ENCODE measurements at places on chromosomes 1 and 21.

GRCh38 chr1:22641906-22642636 is 1.4 kb upstream of the C1QC start:
- peak; percentile 44 for DNase-seq

DNA sequence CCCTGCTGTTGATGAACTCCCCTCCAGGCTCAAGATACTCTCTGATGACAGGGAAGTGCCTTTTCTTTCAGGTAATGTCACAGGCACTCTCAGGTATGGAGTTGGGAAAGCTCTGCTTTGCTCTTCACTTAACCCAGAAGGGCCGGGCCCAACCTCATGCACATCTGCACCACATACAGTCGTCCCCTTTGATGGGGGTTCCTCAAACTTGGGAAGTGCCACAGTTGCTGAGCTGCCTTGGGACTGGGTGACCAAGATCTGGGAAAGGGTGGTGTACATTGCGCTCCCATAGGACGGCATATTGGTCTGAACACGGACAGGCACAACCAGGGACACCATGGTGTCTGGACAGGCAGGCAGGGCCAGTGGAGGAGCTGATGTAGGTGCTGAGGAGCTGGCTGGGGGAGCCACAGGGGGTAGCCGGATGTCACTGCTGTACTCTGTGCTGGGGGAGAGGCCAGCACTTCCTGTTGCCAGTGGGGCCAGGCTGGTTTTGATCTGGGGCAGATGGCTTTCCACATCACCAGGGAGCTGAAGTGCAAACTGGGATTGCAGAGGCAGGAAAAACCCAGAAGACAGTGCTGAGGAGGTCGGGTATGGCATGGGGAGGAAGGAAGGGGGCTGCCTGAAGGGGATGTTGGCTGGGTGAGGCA is 96.2 kb upstream of the EDN2 start:
- no peak for DNase-seq

DNA sequence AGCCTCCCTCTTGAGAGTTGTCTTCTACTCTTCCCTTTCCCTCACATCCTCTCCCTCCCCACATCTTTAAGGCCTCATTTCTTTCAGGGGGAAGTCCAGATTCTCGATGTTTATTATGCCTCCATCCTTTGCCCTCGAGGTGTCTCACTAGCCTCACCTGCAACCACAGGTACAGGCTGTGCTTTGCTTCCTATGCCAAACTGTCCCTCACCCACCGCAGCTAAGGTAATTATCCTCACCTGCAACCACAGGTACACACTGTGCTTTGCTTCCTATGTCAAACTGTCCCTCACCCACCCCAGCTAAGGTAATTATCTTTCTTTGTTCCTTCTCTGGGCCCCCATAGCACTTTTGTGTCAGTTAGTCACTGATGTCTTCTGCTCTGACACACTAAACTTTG is 328.1 kb upstream of the SNX7 start:
- DNase-seq: no peak

DNA sequence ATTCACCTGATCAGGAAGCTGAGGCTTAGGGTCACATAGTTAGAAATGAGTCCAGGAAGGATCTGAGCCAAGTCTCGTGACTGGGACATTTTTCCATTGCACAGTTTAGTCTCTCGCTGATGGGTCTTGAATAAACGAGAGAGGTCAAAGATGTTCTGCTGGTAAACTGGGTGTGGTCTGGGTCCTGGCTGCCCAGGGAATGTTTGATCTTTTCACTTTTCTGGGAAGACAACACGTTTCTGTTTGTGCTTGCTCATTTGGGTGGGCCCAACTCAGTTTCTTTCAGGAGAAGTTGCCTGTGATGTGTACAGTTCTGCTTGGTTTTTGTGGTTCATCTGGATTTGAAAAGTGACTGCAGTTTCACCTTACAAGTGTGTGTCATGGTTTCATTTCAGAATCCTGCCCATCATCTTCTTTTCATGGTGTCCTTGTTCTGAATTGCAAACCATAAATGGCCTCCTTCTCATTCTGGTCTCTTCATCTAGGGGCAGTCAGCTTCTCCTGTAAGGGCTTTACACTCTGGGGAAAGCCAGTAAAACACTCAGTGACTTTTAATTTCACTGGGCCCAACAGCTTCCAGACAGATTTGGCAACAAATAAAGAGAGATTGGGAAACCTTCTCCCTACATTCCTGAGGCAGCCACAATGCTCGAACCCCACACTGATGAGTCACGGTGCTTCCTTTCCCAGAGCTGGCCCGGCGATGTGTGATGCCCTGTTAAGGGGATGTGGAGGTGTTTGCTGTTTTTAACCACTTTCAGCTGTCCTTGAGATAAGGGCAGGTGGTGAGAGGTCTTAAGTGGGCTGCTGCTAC is 7.2 kb upstream of the TACSTD2 start:
- DNase-seq: peak; percentile 98

DNA sequence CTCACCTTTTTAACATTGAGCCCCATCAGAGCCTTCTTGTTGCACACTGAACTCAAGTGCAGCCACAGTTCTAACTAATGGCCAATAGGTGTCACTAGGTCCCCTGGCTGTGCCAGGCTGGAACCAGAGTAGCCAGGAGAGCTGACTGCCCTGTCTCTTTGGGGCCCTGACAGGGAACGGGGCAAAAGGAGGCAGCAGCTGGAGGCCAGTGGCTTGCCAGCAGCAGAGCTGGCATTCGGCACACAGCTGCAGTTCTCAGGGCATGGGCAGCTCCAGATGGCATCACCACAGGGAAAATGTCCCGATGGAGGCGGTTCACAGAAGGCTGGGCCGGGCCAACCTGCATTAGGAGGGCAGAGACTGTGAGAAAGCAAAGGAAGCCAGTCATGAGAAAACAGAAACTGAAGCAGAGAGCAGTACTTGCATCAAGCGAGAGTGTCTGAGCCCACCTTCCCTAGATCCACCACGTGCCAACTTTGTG is 188.6 kb downstream of the FCRL5 start:
- DNase-seq: peak; percentile 32

DNA sequence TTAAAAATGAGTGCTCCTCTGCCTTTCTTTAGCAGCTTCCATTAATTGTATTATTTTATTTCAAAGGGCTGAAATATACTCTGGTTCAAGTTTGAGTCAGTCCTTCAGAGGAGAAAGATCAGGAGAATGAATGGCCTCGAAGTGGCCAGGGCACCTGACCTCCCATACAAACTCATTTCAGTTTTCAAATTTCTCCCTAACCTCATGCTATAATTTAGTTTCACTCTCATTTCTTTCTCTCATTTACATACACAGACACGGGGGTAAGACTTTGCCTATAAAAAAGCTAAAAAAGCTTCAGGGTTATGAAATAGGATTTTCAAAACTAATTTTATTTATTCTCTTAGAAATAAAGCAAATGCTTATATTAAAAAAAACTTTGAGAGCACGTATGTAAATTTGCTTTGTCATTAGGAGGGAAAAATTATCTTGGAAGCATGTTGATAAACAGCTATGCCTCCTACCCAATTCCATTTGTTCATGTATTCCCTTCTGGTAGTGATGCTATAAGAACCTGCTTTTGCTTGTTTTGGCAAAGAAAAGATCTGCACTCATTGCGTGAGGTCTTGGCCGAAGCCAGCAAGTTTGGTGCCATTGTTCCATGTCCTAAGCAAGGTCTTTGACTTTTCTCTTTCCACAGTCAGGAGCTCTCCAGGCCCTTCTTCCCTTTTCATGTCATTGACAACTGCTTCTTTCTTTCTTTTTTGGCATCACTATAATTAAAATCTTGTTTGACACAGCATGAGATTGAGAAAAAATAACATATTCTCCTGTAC is 80.4 kb upstream of the LRRC53 start:
- no peak for DNase-seq

- no peak for DNase-seq
Observed at GRCh38 chr1:226440512-226440911, 32.6 kb upstream of the PARP1 start.

- peak; percentile 87 for DNase-seq
Observed at GRCh38 chr1:183807549-183808168, 2.7 kb downstream of the RGL1 start.

All from fibroblast of skin of right biceps (primary cell).